ENCODE measurements at places on chromosomes 12 and 14.

- no peak for DNase-seq
Observed at GRCh38 chr14:65348137-65348536, 64.4 kb upstream of the FUT8 start.

DNA sequence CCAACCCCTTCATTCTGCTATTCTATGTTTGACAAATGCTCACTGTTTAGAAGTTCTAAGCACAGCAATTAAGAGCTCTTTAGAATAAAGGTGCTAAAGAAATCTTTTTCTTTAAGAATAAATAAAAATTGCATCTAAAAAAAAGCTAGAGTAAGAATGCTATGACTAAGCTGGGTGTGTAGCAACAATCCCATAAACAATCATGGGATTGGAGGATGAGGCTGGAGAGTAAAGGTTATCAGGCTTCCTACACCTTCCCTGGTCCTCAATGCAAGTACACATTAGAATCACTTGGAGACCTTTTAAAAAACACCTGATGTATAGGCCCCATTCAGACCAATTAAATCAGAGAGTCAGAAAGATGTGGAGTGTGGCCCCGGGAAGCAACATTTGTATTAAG, 88.3 kb downstream of the CIT start:
- no peak for DNase-seq

DNA sequence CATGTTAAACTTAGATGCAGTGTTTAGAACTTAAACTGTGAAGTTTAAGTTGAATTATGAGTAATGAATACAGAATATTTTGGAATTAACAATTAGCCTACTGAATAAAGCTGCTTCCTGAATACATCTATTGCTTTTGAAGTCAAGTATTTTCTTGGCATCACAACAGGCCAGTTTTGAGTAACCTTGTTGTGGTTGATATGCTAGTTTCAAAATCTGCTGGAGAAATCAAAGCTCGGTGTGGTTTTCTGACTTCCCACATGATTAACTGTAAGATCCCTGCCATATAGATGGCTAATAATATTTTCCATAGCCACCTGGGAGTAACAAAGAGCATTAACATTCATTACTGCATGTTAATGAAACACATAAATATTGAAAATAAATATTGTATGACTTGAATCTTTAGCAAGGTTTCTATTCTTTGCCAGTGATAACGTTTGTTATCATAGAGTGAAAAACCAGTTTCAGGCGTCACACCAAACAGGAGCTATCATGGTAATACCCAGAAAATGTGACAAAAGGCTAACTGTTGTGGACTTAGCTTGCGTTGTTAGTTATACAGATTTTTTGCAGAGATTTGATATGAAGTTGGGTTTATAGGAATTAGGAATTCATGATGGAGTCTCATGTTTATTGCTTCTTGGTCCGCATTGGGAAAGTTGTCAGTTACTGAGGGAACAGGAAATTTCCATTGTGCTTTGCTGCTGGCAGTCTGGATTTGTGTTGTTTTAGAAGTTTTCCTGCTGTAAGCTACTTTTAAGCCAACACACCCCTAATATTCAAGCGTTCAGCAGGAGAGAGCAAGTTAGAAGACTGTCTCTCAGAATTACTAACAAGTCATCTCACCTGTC, 32.1 kb downstream of the PPFIBP1 start:
- DNase-seq, result no peak

DNA sequence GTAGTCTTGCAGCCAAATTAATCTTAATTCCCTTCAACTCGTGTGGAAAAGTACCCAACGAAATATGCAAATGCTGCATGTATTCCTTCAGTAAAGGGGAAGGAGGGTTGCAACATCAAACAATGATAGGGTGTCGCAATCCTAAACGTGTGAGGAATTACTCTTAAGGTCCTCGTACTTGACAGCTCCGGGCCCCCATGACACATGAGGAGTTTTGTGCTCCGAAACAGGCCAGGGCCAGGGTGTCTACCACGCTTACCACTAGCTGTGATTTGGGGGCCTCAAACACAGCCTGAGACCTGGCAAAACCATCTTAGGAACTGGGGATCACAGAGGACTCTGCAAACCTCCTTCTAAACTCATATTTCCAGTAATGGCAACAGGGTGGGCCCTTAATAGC, 20.4 kb downstream of the FOS start:
- no peak for DNase-seq

DNA sequence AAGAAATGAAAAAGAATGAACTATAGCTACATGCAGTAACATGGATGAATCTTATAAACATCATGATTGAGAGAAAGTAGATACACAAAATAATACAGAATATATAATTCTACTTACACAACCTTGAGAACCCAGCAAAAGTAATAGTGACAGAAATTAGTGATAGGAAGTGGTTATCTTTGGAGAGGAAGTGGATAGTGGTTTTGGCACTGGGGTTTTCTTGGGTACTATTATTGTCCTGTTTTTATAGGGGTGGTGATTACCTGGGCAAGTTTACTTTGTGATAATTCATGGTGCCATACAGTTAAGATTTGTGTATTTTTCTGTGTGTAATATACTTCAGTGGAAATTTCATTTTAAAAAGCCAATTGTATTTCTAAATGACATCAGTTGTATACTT, 352.7 kb downstream of the AEBP2 start:
- no peak for DNase-seq

- DNase-seq, result no peak
Observed at GRCh38 chr12:106226884-106227640, 20.8 kb downstream of the CKAP4 start.

- no peak for DNase-seq
Observed at GRCh38 chr12:108305991-108306501, 33.1 kb downstream of the CMKLR1 start.

DNA sequence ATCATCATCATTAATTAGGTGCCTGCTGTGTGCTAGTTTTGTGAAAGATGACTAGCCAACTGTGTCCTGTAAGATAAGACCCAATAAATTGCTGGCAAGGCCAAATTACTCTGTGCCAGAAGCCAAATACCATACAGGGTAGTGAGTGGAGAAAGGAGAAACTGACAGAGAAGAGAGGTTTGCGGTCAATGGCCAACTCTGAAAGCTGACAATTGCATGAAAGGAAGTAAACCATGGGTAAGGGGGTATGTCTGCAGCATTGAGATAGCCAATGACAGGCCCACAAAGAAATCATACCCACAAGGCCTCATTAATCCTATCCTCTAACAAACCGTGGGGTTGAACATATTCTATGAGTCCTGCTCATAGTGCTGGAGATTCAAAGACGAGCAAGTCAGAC, 236.6 kb upstream of the CCDC196 start:
- DNase-seq, result no peak

DNA sequence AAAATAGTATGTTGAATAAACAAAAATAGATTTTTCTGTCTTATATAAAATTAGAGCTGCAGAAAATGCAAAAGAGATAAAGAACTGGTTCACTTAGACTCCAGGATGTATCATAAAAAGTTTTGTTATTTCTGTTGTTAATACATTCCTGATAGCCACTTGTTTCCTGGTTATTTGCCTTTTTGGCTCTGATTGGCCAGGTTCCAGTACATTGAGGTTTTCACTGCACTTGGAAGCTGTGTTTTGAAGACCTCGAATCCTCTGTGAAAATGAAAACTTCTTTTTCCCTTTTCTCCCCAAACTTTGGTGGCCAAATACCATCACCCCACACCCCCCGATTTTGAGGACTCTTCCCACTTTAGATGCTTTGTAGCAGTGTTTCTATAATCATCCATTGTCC, 525.3 kb downstream of the MED13L start:
- no peak for DNase-seq

DNA sequence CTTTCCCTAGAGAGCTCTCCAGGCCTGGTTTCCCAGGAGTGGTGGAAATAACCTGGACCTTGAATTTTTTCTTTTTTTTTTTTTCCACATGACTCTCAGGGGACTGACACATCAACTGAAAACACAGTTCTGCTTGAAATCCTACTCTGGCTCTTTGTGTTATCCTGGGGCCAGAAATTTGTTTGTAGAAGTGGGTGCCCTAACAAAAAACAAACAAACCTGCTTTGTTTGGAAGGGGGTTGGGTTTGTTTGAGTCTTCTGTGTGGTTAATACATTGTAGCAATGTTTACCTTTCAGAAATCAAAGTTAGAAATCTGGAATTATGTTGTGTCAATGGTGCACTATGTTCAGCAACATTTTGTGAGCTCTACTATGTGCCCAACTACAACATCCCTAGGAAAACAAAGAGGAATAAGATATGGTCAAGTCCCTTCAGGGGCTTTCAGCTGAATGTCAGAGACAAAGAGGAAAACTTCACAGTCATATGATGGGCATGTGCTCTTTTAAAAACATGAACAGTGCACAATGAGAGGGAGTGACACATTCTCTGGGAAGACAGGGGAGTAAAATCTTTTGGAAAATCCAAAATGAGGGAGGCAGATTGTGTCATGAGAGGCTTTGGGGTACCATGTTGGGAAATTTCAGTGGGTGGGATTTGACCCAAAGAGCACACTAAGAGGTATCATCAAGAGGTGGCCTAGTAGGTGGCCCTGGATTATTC, 1.5 kb upstream of the IGF1 start:
- DNase-seq, result no peak

DNA sequence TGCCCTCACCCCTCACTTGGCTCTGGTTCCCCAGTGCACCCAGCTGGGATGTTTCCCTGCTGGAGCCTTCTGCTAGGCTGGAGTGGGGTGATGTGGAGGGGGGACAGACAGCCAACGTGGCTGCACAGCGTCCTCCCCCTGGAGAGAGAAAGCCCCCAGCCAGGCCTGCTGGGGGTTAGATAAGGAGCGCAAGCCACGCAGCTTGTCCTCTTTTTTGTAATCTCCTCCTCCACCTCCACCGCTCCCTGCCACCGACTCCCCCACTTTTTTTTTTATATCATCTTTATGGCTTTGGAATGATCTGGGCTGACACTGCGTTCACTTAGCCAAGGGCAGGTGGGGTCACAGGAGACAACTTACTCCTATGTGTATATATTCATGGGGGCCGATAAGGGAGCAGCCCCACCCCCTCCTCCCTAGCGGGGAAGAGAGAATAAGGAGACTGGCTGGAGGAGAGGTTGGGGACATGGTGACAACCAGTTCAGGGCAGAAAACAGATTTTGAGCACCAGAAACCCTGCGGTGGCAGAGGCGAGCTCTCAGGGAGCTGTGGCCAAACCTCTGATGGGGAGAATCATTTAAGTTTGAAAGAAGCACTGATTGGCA, 169.9 kb upstream of the LHX5 start:
- DNase-seq, result no peak

DNA sequence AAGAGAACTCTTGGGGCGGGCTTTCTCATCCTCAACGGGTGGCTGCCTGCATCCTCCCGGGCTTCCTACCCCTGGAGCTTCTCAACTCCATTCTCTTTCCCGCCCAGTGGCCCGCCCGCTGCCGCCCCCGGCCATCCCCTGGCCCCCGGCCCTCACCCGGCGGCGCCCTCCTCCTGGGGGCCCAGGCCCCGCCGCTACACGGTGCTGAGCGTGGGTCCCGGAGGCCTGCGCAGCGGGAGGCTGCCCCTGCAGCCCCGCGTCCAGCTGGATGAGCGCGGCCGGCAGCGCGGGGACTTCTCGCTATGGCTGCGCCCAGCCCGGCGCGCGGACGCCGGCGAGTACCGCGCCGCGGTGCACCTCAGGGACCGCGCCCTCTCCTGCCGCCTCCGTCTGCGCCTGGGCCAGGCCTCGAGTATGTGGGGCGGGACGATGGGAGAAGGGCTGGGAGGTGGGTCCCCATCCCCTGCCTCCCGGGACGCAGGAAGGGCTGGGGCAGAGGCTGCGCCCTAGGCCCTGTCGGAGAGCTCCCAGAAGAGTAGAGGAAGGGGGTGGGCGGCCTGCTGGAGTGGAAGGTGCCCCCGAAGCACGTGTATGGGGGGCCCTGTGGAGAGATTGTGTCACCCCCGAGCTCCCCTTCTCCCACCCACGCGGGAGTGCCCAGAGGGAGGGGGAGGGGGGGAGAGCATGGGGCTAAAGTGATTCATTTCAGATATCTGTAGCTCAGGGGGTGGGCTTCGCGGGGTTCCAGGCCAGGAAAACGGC, 1.5 kb downstream of the LAG3 start:
- DNase-seq, result no peak

DNA sequence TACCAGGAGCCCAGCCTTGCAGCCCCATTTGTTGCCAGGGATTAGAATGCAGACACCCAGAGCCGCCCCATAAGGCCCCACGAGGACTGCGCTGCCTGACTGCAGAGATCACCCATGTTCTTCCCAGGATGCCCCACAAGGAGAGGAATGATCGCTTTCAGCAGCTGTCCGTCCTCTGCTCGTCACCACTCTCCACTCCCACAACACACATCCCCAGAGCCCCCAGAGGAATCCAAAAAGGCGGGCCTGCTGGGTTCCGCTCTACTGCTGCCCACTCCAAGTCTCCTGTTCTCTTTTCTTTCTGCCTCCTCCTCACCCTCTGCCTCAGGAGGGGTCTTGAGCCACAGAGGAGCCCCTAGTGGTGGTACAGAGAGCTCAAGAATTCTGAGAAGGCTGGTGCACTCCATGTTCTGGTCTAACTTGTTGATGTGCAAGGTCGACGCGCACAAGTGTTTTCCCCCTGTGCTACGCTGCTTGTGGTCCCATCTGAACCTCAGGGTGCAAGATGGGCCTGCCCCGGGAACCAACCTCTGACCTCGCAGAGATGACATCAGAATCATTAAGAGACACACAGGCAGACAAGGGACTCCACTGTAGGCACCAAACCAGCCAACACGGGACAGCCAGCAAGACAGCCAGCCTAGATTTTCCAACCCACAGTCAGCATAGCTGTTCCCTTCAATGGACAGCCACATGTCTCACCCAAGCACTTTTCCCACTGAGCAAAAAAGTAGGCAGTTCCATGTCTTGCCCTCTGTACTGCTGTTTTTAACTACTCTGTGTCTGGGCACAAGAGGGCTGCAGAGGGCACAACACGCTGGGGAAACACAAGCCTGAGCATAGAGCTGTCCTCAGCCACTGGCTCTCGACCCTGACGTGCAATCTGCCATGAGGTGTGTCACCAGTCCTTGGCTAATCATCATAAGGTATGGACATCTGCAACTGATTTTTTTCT, 29.9 kb downstream of the PXN start:
- no peak for DNase-seq

DNA sequence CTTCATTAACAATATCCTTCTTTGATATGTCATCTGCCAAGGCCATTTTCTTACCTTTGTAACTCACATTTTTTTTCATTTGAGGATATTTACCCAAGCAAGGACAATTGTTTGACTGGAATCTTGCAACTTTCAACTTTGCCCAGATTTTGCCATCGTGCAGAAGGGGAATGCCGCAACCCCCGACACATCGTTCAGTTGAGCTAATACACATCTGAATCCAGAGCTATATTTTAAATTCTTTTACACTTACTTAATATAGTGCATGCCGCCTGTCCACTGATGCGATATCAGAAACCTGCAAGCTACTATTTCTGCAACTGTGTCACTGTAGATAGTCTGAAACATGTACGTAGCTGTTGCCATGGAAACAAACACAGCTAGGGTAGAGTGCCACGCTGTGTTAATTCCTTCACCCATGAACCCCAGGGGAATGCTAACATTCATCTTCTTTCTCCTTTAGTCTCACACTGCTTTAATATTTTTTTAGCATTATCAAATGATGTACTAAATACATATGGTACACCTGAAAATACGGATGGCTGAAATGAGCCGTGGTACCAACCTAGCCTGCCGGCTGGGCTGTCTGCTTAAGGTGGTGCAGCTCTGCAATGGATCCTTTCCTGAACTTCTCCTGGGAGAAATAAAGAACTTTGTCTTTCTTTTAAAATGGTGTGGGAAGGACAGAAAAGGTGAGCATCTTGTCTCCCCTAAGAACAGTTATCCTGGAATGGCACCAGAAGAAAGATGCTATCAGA, 77.0 kb upstream of the FOXN3 start:
- no peak for DNase-seq

GRCh38 chr12:97275728-97276590, 186.6 kb upstream of the RMST start:
- no peak for DNase-seq

- DNase-seq, result no peak
Observed at GRCh38 chr12:96710127-96710745, 196.8 kb upstream of the NEDD1 start.

- no peak for DNase-seq
Observed at GRCh38 chr14:58491593-58491992, 64.1 kb downstream of the KIAA0586 start.

Data from nucleus accumbens (tissue), 56 donors.